ENCODE measurements at places on chromosomes 7 and 10. TPM values are rescaled to one million over a fixed set of nuclear protein-coding genes. Genes with fewer than 3 reads are reported as not detected.

C10orf105 gene
- polyA plus RNA-seq: not detected

CLDN3 gene
- polyA plus RNA-seq: not detected

MTPN gene
- 86.2 TPM for polyA plus RNA-seq

RPEL1 gene
- not detected for polyA plus RNA-seq

DNA sequence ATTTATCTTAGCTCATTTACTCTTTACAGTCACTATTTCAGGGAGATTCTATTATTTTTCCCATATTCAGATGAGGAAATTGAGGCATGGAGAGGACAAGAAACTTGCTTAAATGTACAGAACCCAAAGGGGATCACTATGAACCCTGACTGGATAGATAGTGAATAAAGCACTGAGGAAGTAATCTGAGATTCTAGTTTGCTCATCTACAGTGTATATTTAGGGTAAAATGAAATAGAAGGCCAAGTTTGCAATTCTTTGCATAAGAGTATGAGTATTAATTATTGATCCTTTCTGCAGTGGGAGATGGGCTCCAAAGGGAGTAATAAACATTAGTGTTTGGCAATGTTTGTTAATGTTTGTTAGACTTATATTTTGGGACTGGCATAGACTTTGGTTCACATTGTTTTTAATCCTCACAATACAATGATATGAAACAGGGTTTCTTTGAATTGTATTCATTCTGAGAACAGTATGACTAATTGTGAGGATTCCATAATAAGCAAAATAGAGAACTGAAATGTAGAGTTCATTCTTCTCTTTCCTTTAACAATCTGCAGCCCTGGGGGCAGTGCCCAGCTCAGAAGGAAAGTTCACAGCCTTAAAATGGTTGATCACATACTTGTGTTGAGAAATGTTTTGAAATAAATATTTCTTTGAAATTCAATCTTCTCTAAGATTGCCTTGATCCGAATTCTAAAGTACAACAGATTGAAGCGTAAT is 131.0 kb upstream of the ZNF804B start:
- H3K4me3 ChIP-seq: no peak overlapping the region
- no peak overlapping the region for H3K27ac ChIP-seq
- no peaks in the 10 kb centered on the region for H3K27me3 ChIP-seq

DNA sequence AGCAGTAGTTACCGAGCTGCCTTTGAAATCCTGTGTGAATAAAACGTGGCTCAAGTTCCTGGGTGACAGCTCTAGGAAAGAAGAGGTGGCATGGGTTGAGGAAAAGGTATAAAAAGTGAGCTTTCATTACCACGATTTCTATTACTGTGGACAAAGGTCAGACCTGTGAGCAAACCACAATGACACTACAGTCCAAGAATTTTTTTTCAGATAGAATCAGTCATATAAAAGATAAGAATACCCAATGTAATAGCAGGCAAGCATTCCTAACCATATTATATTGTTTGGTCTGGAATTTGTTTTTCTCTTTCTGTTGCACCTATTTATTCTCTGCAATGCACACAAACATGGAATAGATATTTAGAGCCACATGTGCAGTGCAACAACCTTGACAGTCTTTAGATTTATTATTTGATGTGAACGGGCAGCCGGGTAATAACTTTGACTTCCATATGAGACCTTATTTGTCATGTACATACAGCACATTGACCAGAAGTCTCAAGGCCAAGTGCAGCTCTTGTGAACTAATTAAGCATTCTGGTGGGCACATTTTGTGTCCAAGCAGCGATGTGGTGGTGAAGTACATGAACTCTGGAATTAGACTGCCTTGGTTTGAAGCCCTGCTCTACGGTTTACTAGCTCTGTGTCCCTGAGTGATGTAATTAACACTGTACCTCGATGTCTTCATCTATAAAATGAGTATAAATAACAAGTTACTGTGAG is 156.8 kb downstream of the NRCAM start:
- H3K4me1 ChIP-seq: peaks cover 19% of the 10 kb centered on the region
- no peak overlapping the region for H3K4me3 ChIP-seq
- H3K27me3 ChIP-seq: no peaks in the 10 kb centered on the region
- no peak for DNase-seq
- H3K36me3 ChIP-seq: peaks cover 5% of the 10 kb centered on the region

DNA sequence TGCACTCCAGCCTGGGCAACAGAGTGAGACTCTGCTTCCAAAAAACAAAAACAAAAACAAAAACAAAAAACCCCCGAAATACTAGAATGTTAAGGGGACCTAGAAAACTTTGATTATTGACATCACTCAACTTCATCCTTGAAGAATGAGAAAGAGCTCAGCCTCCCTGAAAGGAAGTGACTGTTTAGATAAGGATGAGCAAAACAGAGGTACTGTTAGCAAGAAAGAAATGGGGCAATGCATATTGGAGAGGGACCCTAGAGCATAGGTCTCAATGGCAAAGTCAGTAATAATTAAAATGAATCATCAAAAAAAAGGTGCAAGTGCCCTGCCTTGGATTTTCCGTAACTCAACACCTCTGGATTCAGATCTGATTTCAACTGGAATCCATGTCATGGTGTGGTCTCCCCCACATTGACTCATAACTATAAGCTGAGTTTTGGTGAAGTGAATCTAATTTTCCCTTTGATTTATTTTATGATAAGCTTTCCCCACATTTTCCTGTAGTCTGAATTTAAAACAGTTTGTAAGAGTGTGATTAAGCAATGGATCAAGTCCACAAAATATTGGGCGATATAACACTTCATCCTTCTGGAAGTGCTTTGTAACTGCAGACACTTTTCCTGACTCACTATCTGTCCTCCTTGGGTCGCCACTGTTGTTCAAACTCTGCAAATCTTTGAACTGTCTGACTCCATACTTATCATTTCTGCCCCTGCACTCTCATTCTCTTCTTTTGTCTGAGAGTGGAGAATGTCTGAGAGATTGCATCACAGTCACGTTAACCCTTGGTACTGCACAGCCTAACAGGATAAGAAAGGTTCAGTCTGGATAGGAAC is 224.8 kb upstream of the LYZL1 start:
- no peak overlapping the region for H3K27ac ChIP-seq
- H3K27me3 ChIP-seq: peaks cover 6% of the 10 kb centered on the region
- DNase-seq: no peak
- no peaks in the 10 kb centered on the region for H3K36me3 ChIP-seq
- no peak overlapping the region for H3K4me3 ChIP-seq
- H3K4me1 ChIP-seq: no peaks in the 10 kb centered on the region

DNA sequence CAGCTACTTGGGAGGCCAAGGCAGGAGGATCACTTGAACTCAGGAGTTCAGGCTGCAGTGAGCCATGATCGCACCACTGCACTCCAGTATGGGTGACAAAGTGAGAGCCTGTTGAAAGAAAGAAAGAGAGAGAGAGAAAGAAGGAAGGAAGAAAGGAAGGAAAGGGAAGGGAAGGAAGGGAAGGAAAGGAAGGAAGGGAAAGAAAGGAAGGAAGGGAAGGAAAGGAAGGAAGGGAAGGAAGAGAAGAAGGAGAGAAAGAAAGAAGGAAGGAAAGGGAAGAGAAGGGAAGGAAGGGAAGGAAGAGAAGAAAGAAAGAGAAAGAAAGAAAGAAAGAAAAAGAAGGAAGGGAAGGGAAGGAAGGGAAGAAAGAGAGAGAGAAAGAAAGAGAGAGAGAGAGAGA is 61.5 kb downstream of the CLIP2 start:
- no peaks in the 10 kb centered on the region for H3K4me1 ChIP-seq
- H3K36me3 ChIP-seq: no peaks in the 10 kb centered on the region
- DNase-seq: no peak
- H3K27ac ChIP-seq: no peak overlapping the region

DNA sequence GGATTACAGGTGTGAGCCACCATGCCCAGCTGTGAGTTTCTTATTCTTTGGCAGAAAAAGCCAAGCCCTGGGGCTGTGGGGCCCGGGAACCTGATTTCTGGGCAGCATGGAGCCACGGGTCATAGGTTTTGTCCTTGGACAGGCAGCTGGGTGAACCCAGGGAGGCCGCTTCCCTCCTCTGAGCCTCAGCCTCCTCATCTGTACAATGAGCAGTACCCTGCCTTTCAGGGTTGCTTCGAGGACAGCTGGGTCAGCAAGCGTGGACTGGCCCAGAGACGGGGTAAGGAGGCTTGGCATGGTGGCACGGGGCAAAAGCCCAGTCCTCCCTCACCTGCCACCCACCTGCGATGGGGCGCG is 84.1 kb upstream of the GNA12 start:
- DNase-seq: no peak
- H3K27me3 ChIP-seq: no peaks in the 10 kb centered on the region
- peaks cover 19% of the 10 kb centered on the region for H3K36me3 ChIP-seq
- no peak overlapping the region for H3K4me3 ChIP-seq
- no peak overlapping the region for H3K27ac ChIP-seq

DNA sequence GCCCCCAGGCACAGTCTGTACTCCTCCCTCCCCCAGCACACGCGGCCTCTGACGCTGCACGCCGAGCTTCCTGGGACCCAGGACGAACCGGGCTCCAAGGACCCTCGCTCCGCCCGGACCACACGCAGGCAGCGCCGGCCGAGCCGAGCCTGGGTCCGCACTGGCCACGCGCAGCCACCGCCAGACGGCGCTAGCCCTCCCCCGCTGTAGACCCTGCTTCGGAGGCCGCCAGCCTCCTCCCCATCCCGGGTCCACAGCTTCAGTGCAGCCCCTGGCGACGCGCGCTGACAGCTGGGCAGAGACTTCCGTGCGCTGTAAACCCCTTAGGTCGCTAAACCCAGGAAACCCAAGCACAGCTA is 936 bp upstream of the TCERG1L start:
- H3K36me3 ChIP-seq: peaks cover 3% of the 10 kb centered on the region
- no peak overlapping the region for H3K4me3 ChIP-seq
- no peak overlapping the region for H3K27ac ChIP-seq
- DNase-seq: no peak
- peaks cover 51% of the 10 kb centered on the region for H3K27me3 ChIP-seq
- H3K4me1 ChIP-seq: no peaks in the 10 kb centered on the region

DNA sequence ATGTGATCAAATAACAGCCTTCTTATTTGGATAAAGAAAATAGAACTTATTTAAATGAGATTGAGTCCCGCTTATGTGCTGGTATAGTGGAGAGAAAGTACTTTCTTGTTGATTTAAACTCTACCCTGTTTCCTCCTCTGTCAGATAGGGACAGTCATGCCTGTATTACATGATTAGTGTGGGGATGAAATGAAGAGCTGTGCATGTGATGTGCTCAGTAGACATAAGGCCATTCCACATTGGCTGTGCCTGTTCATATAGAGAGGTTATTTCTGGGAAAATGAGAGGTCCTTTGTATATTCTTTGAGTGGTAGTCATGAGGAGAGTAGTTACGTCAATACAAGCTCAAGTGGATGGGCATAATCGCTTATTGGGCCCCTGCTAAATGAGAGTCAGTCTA is 5.7 kb downstream of the MTURN start:
- H3K4me1 ChIP-seq: no peaks in the 10 kb centered on the region
- no peak overlapping the region for H3K27ac ChIP-seq
- H3K36me3 ChIP-seq: no peaks in the 10 kb centered on the region
- no peak overlapping the region for H3K4me3 ChIP-seq

GRCh38 chr10:81847675-81848074 is 27.3 kb upstream of the NRG3 start:
- no peak overlapping the region for H3K27ac ChIP-seq
- no peaks in the 10 kb centered on the region for H3K4me1 ChIP-seq
- H3K36me3 ChIP-seq: no peaks in the 10 kb centered on the region
- DNase-seq: no peak
- H3K4me3 ChIP-seq: no peak overlapping the region
- no peaks in the 10 kb centered on the region for H3K27me3 ChIP-seq

GRCh38 chr7:24700521-24701260 is 56.6 kb downstream of the GSDME start:
- no peaks in the 10 kb centered on the region for H3K27me3 ChIP-seq
- peaks cover 3% of the 10 kb centered on the region for H3K4me1 ChIP-seq
- no peak for DNase-seq
- H3K4me3 ChIP-seq: no peak overlapping the region

- H3K4me3 ChIP-seq: no peak overlapping the region
- H3K4me1 ChIP-seq: peaks cover 40% of the 10 kb centered on the region
- no peak overlapping the region for H3K27ac ChIP-seq
- no peak for DNase-seq
Observed at GRCh38 chr7:140675726-140676125, 3.0 kb downstream of the ADCK2 start.

DNA sequence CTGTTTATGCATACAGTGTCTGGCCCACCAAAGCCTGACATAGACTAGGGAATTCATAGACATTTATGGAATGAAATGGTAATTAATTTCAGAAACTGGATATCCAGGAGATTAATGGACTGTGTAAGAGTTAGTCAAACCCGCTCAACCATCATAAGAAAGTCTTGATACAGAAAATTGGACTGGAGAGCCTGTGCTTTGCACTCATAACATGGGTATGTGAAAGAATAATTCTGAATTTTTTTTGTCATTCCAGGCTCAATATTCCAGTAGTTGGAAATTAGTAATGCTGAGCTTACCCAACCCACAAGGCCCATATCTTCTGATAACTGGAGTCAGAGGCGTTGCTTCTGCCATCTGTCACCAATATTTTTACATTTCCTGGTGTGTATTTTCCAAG is 799.7 kb upstream of the IGFBP3 start:
- H3K4me1 ChIP-seq: no peaks in the 10 kb centered on the region
- H3K27me3 ChIP-seq: no peaks in the 10 kb centered on the region
- no peak overlapping the region for H3K27ac ChIP-seq
- H3K36me3 ChIP-seq: no peaks in the 10 kb centered on the region

DNA sequence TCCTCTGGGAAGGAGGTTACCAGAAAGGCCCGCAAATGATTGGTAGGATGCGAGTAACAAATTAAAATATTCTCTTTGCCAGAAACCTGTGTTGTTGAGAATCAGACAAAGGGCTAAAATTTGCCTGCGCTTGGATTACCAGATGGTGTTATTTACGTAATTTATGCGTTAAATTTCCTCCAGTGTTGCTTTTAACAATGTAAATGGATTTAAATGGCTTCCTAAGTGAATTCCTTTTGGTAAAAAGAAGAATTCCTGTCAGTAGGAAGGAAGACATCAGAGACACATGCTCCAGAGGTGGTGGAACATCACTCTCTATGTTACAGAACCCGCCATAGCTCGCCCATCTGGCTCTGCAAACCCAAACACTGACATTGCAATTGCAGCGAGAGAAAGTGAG is 520.6 kb downstream of the GALNT17 start:
- H3K4me3 ChIP-seq: no peak overlapping the region
- H3K4me1 ChIP-seq: no peaks in the 10 kb centered on the region
- H3K27ac ChIP-seq: no peak overlapping the region
- H3K27me3 ChIP-seq: peaks cover 3% of the 10 kb centered on the region
- peaks cover 8% of the 10 kb centered on the region for H3K36me3 ChIP-seq

Data from naive thymus-derived CD8-positive, alpha-beta T cell (primary cell).